ENCODE measurements at places on chromosomes 6 and 20.

- no peak for DNase-seq
Measured at GRCh38 chr6:99553888-99554287, 14.6 kb downstream of the CCNC start.

DNA sequence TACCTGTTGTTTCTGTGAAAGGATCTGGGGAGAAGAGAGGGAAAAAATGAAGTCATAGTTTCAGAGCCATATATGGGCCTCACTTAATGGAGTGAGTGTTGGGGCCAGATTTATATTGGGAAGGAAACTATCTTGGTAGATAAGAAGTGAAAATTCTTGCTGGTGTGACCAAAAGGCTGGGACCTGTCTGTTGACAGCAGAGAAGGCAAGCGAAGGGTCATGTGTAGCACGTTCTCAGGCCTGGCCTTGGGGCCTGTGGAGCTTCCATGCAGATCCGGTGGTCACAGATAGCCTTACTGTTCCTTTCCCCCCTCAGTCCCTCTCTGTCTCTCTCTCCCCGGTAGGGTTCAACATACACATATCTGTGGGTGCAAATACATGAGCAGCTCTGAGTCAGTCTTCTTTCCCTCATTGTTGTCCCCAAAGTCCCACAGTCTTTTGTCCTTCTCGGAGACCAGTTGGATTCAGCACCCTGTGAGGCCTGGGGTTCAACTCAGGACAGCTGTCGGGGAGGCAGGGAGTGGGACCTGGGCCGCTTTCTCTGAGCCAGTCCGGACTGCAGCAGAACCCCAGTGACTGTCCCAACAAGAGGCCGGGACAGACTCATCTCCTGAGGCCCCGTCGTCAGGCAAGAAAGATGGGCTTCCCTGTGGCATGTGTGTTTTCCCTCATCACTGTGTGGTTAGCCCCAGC is 34.6 kb downstream of the PPP1R14C start:
- no peak for DNase-seq

GRCh38 chr6:84877515-84878210 is 113.3 kb upstream of the TBX18 start:
- no peak for DNase-seq

- no peak for DNase-seq
Measured at GRCh38 chr6:82910395-82910794, 155.2 kb downstream of the UBE3D start.

DNA sequence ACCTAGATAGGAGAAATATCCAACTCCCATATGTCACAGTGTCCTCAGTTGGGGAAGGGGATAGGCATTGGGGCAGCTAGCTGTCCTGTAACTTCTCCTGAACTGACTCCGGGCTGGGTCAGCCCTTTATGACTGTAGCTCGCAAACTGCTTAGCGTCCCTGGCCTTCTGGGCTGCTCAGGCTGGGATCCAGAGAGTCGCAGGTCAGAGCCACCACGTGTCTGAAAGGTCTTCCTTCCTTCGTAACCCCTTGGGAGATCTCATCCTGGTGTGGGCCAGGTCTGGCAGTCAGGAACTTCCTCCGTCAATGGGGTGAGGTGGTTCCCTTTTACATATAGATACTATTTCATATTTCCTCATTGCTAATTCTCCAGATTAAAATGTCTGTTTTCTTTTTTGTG is 28.8 kb upstream of the HINT3 start:
- DNase-seq: no peak

GRCh38 chr6:16106991-16107787 is 21.7 kb upstream of the MYLIP start:
- DNase-seq: no peak

DNA sequence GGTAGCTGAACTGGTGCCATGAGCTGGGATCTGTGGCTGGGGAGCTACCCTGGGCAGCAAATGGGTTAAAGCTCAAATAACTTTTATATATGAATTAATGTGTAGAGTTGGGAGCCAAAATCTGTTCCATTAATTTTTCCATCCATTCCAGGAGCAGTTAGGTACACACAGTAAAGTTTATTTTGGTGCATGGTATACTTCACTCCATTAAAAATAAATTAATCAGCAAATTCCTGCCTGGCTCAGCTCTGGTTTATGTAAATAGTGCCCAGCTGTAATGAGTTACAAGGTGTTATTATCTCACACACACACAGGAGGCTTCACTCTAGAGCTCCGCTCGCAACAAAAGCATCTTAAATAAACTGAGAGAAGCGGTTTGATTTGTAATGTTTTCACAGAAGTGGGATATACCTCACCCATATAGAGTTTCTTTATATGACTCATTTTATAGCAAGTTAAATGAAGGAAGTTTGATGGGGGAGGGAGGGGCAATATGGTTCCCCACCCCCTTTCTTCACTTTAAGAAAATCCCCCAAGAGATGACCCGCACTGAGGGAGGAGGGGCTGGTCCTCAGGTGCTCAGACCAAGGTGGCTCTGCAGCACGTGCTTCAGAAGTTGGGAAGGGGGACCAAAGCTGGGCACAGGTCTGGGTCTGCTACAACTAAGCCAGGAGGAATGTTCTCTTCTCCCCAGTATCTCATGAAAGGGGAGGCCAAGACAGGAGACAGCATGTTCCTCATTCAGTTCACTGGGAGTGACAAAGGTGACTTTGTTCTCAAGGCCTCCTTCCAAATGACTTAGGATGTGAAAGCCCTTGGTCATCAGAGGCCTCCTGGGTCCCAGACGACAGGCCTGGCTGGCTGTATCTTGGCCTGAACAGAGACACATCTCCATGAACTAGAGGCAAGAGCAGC is 10.5 kb upstream of the FAM83C start:
- DNase-seq: no peak

Measured in fibroblast of villous mesenchyme (primary cell).